ENCODE measurements at places on chromosomes 3 and 15. TPM values are rescaled to one million over a fixed set of nuclear protein-coding genes. Genes with fewer than 3 reads are reported as not detected.

The ITGB5 gene
- total RNA-seq = 67.2 TPM

The DUOXA2 gene
- total RNA-seq = not detected

The RFTN1 gene
- 12.3 TPM for total RNA-seq

The GUCA1C gene
- not detected for total RNA-seq

The MESP2 gene
- 1.3 TPM for total RNA-seq

The KNG1 gene
- not detected for total RNA-seq

The CIDEC gene
- total RNA-seq = not detected

The NPAP1 gene
- not detected for total RNA-seq

The TGM5 gene
- total RNA-seq = not detected

The MAP1A gene
- total RNA-seq = 1.0 TPM

The FBXO40 gene
- not detected for total RNA-seq

The GRK7 gene
- total RNA-seq = 0.12 TPM

The CLDN18 gene
- total RNA-seq = not detected

All from PC-3 (cell line).